ENCODE measurements at places on chromosomes 7 and 10. TPM values are rescaled to one million over a fixed set of nuclear protein-coding genes. Genes with fewer than 3 reads are reported as not detected.

The TNS3 gene
- 0.16 TPM for total RNA-seq

The UPK3B gene
- 2.6 TPM for total RNA-seq

DNA sequence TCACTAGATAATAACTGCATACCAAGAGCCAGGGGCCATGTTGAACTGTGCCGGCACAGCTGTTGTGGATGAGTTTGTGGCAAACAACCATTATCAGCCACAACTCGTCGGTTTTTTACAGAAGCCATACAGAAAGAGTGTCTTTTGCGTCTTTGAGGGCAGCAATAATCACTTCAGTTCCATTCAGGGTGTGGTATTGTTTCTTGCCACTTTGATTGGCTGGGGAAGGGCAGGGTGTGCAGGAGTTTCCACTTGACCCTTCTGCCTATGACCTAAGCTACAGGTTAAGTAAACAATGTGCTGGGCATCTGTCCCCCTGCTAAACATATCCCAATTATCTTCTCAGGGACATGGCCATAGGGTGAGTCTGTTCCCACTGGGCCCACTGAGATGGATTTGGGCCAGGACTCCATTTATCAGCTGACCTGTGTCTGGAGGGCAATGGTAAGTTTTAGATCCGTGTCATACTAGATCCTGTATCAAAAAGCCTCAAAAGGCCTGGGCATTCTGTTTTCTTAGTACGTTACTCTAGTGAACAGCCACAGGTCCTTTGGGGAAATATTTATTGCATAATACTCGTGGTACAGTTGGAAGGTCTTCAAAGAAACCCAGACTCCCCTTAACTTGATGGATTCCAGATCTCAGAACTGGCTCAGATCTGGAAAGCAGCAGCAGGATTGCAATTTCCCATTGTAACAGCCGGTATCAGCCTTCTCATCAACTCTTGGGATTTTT, 15.9 kb downstream of the ZNF3 start:
- H3K4me1 ChIP-seq = no peaks in the 10 kb centered on the region
- no peak for DNase-seq
- no peaks in the 10 kb centered on the region for H3K27me3 ChIP-seq
- no peak overlapping the region for H3K4me3 ChIP-seq
- no peak overlapping the region for H3K27ac ChIP-seq

DNA sequence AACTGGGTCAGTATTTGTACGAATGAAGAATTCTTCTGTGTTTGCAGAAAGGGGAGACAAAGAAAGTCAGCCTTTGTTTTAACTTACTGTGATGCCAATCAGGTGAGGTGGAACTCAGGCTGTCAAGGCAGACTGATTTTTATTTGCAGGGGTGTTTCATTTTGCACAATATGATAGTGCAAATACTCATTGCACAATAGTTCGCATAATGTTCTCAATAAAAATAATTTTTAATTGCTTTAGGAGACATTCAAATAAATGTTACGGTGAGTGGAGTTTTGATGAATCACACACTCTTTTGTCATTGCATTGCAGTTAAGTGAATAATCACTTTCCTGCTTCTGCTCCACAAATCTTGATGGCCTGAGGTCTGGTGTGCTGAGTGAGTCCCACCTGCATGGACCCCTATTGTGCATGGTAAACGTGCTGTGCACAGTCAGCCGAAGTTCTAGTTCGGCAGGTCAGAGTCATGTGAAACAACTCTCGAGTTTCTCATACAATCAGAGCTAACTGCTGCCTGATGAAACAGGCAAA, 141.3 kb upstream of the FZD8 start:
- DNase-seq = no peak
- H3K36me3 ChIP-seq = no peaks in the 10 kb centered on the region
- no peak overlapping the region for H3K4me3 ChIP-seq
- no peak overlapping the region for H3K27ac ChIP-seq
- H3K4me1 ChIP-seq = no peaks in the 10 kb centered on the region

- H3K27me3 ChIP-seq = no peaks in the 10 kb centered on the region
- H3K4me1 ChIP-seq = no peaks in the 10 kb centered on the region
- no peak for DNase-seq
- H3K4me3 ChIP-seq = no peak overlapping the region
- no peaks in the 10 kb centered on the region for H3K36me3 ChIP-seq
- no peak overlapping the region for H3K27ac ChIP-seq
These were observed 44.7 kb upstream of the AQP1 start for GRCh38 chr7:30866939-30867338.

- H3K4me3 ChIP-seq = no peak overlapping the region
- H3K27ac ChIP-seq = no peak overlapping the region
These were observed 411.2 kb upstream of the FZD8 start for GRCh38 chr10:36053271-36053670.

DNA sequence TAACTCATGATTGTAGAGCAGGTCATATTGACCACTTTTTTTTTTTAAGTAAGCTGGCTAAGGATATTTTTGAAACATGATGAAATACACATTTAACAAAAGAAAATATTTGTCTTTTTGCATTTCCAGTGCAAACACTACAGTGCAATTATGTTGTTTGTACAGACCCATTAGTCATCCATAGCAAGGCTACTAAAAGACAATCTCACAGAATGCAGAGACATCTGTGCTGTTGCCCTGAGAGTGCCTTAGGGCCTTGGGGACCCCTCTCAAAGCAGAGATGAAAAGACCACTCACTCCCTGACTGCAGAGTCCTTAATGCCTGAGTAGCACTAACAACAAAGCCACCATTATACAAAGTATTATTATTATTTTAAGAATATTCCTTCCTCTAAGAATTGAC, 104.5 kb downstream of the NRCAM start:
- DNase-seq = no peak
- H3K4me3 ChIP-seq = no peak overlapping the region
- H3K4me1 ChIP-seq = no peaks in the 10 kb centered on the region

DNA sequence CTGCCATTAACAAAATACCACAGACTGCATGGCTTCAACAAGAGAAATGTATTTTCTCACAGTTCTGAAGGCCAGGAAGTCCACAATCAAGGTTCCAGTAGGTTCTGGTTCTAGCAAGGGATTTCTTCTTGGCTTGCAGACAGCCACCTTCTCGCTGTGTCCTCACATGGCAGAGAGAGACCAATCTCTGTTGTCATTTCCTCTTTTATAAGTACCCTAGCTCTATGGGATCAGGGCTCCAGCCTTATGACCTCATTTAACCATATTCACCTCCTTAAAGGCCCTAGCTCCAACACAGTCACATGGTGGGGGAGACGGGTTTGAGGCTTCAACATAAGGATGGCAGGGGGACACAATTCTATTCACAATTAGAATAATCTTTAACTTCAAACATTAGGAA, 23.6 kb downstream of the ABI1 start:
- no peak overlapping the region for H3K4me3 ChIP-seq
- DNase-seq = no peak
- no peak overlapping the region for H3K27ac ChIP-seq
- peaks cover 31% of the 10 kb centered on the region for H3K4me1 ChIP-seq
